ENCODE measurements at places on chromosomes 7 and 10.

DNA sequence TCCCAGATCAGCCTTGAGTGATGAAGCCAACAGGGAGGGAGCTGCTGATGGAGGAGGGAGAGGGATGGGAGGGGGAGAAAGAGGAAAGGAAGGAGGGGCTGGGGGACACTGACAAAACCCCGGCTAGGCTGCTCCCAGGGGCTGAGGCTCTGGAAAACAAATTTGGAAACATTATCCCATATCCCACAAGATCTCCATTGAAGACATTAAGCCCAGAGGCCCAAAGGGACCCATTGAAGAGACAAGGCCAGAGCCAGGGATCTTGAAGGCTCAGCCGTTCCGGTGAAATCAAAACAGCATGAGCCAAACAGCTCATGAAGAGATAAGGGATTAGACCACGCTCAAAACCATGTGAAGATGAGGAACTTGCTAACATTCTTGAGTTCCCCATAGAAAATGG lies 184.3 kb upstream of the ITGB1 start:
- no peak for DNase-seq

- DNase-seq = no peak
Observed at GRCh38 chr10:35428521-35428920, 92.2 kb downstream of the CCNY start.

- no peak for DNase-seq
Observed at GRCh38 chr10:10222304-10222841, 795.3 kb upstream of the CELF2 start.

DNA sequence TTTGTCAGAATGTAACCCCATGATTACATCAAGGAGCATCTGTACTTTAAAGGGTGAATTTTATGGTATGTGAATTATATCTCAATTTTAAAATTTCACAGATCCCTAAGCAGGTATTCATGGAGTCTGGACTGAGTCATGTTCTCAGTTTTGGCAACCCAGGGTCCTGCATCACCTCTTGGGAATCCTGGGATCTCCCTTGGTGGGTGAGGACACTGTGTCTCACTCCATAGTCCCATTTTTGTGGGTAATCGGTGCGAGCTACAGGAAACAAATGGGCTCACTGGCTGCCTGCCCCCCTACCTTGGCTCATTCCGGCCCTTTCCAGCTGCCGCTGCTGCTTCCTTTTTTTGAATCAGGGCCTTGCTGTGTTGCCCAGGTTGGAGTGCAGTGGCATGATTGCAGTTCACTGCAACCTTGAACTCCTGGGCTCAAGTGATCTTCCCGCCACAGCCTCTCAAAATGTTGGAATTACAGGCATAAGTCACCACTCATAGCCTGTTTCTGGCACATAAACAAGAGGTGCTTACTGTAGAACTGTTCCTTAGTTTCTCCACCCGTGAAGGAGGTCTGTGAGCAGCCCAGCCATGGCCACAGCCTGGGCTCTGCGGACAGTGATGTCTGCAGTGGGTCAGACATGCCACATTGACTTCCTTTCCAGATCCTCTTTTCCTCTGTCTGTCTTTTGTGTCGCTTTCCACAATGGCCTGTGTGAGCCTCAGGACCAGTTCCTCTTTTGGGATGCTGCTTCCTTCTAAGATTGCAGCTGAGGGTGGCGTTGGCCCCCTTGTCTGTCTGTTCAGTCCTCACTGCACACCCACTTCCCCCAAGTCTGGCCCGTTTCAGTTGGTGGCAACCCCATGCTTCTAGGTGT lies 14.5 kb downstream of the PALD1 start:
- no peak for DNase-seq

GRCh38 chr10:12308736-12309375 lies 40.5 kb upstream of the CAMK1D start:
- no peak for DNase-seq

- no peak for DNase-seq
Observed at GRCh38 chr7:38321515-38321944, 48.1 kb upstream of the TARP start.

DNA sequence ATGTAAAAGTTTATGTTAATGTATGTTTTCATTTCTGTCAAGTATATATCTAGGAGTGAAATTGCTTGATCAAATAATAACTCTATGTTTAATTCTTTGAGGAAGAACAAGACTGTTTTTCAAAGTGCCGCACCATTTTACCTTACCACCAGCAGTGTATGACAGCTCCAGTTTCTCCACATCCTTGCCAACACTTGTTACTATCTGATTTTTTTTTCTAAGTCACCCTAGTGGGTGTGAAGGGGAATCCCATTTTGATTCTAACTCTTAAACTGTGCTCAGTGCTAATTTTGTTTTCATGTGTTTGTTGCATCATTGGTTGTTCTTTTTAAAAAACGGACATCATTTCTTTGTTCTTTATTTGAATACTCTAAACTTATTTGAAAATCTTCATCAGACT lies 120.2 kb upstream of the CDK6 start:
- no peak for DNase-seq

DNA sequence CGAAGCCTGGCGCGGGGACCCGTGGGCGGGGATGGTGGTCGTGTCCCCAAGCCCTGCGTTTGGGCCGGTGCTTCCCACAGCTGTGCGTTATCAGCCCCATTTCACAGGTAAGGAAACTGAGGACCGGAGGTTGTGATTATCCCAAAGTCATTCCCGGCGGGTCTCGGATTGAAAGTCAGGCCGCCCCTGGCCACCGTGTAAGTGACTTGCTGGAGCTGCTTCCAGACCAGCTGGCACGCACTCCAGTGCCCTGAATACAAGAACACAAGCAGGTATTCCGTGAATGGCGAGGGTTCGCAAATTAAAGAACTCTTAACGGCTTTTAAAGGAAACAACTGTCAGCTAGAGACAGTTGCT lies 675 bp upstream of the ATE1 start:
- no peak for DNase-seq

- DNase-seq = peak; percentile 48
Observed at GRCh38 chr7:131105799-131106680, 221.6 kb upstream of the MKLN1 start.

- DNase-seq = no peak
Observed at GRCh38 chr7:88091988-88092675, 127.7 kb downstream of the SRI start.

DNA sequence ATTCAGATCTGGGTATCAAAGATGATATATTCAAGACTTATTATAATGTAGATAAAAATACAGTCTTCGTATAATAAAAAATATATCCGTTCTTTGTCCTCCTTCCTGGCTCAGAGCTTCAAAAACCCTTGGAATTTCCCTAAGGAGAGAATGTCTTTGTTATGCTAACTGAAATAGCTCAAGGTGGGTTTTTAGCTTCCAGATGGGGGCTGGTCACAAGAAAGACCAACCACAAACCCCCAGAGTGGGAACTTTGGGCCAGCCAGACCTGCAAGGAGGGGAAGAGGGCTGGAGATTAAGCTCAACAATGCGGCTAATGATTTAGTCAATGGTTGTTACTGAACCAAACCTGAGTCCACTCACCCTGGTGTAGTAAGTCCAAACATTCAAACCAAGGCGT lies 196.4 kb downstream of the SDHAF3 start:
- no peak for DNase-seq

GRCh38 chr10:89563861-89564478 lies 28.6 kb upstream of the SLC16A12 start:
- no peak for DNase-seq

DNA sequence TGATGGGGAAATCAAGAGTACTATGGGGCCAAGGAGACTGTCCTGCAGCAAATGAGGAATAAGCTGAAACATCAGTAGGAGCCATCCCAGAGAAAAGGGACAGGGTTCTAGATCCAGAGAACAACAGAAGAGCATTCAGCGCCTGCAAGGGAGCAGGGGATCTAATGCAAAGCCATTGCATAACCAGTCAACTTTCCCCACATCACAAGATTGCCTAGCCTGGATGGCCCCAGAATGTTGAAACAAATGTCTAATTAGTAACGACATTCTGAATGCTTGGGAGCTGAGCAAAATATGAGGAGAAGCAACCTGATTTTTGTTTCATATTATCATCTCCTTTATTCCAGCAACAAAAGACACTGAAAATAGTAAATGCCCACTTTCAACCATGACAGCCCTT lies 2.7 kb upstream of the MPP7 start:
- no peak for DNase-seq

DNA sequence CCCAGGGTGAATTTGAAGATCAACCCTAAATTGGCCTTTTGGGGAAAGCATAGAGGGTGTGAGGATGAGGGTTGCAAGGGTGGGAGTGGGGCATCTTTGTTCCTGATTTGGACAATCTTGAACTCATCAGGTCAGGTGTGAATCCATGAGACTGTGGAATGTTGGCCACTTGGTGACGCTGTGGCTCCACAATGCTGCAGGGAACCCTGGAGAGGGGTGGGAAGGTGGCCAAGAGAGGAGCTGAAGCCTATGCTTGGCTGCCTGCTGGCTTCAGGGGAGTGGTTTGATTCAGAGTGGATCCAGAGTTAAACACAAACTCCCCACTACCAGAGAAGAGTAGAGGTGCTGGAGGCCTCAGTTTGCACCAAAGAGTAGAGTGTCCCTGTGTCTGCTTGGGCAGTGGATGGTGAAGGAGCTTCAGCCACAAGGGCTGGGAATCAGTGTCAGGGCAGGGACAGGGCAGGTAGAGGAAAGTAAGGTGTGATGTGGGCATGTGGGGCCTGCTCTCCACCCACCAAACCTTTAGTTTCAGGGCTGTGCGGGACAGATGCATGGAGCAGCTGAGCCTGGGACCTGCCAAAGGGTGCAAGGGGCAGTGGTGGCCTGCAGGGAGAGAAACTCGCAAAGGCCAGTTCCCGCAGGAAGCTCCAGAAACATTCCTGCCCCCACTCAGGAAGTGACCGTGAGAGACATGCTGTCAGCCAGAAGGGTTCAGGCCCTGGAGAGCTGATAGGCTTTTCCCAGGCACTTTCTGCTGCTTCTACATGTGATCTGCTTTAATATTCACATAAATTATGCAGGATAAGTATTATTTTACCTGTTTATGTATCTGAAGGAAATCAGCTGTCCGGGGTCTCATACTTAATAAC lies 81.0 kb upstream of the PRSS58 start:
- no peak for DNase-seq

DNA sequence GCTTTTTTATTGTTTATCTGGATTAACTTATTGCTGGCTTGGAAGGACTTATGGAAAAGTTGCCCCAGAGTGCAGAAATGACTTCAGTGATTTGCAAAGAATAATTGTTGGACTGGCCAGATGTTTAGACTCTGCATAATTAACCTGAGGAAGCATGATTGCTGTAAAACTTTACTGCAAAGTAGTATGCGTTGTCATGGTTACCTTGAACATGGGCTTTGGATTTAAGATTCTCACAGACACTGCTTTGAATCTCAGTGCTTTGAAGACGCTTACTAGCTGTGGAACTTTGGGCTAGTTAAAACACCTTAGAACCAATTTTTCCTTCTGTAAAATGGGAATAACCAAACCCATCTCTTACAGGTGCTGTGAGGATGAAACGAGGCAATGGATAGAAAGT lies 425.2 kb upstream of the GALNT17 start:
- no peak for DNase-seq

- no peak for DNase-seq
Observed at GRCh38 chr10:130215151-130215930, 79.2 kb downstream of the GLRX3 start.
